ENCODE measurements at places on chromosomes 6 and 20.

DNA sequence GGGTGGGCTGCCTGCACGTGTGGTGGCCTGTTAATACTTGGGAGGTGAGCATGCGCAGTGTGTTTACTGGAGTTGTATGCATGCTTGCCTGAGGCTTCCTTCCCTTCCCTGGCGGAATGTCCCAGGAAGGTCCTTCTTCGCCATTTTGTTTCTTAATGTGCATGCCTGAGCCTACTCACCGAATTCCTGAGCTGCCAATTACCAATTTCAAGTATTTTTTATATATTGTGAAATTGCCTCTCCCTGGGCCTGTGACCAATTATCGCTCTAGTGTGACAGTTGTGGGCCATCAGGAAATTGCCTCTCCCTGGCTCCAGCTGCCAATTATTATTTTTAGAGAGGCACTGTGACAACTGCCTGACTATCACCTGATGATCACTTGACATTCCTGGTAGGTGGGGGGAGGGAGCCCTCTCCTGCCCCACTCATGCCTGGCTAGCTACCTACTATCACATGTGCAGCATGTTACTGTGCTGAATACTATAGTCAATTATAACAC, 70.0 kb downstream of the FAM50B start:
- DNase-seq, result no peak

DNA sequence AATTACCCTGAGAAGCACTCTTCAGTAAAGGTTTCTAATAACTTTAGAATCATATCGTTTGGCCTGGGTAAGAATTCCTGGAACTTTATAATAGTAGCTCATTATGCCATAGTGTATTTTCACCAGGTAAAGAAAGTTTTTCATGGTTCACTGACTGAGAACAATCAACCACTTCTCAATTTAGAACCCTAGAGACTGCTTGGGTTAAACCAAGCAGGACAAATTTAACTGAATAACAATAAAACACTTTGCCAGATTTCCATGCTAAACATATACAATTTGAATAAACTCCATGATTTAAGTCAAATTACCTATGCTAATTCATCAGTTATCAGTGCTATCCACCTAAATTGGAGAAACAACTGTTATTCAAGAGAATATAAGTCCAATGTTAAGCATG, 99.4 kb downstream of the PLG start:
- DNase-seq, result no peak

GRCh38 chr6:26116267-26116666, 29.0 kb downstream of the HFE start:
- DNase-seq, result no peak

DNA sequence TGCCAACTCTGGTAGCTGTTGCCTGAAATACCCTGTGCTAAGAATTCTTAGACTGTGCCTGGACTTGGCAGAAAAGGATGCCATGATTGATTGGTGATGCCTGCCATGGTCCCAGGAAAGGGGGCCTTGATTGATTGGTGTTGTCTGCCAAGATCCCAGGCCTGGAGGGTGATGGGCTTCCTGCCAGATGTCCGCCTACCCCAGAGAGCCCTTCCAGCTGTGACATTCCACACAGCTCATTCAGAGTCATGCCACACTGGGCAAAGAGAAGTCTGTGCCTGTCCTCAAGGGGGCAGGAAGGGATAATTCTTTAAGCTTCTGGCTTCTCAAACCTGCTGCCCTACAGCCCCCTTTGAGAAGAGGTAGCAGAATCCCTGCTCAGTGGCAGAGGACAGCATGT, 24.6 kb downstream of the RIMS4 start:
- no peak for DNase-seq

DNA sequence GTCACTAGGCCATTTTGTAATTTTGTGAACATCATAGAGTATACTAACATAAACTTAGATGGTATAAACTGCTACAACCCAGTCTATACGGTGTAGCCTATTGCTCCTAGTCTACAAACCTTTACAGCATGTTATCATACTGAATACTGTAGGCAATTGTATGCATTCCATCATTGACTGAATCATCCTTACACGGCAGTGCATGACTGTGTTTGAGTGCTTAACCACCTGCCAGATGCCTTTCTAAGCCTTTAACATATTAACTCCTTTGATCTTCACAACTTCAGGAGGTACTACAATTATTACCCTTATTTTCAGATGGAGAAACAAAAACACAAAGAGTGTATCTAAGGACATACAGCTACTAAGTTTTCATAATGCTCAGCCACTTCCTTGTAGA, 14.0 kb downstream of the DPPA5 start:
- no peak for DNase-seq

DNA sequence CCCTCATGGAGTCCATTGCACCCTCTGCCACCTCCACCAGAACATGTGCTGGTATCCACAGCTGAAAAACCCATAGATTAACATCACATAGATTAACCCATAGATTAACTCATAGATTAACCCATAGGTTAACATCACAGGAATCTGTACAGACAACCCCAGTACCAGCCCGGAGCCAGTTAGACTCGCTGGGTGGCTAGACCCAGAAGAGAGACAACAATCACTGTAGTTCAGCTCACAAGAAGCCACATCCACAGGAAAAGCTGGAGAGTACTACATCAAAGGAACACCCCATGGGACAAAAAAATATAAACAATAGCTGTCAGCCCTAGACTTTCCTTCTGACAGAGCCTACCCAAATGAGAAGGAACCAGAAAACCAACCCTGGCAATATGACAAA, 25.1 kb downstream of the SERPINB9 start:
- DNase-seq, result no peak

GRCh38 chr6:109164331-109164730, 69.0 kb downstream of the CEP57L1 start:
- no peak for DNase-seq
